ENCODE measurements at places on chromosomes 5 and 9.

DNA sequence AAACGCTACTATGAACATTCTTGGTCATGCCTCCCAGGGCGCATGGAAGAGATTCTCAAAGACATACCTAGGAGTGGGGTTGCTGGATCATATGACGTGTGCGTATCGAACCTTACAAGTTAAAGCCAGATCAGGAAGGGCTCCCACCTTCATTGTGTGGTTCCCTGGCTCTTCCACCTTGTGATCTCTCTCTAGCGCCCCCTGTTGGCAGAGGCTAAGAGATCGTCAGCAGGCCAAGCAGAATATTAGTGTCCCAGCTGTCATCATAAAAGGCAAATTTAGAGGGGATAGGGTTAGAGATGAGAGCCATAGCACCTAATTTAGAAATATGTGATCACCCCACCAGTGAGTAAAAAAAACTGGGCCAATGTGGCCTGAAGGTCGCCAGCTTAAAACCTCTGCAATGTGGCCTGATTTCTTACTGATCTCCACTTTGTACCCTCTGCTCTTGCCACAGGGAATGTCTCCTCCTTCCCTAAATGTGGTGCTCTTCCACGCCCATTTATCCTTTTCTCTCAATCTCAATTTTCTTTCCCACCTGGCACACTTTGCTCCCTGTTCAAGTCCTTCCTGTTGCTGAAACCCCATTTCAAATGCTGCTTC lies 91.7 kb upstream of the SHB start:
- H3K27ac ChIP-seq = no peak overlapping the region
- no peak overlapping the region for H3K4me3 ChIP-seq
- H3K27me3 ChIP-seq = no peaks in the 10 kb centered on the region
- H3K36me3 ChIP-seq = no peaks in the 10 kb centered on the region
- no peaks in the 10 kb centered on the region for H3K4me1 ChIP-seq
- DNase-seq = no peak

- no peak for DNase-seq
- H3K4me1 ChIP-seq = no peaks in the 10 kb centered on the region
- H3K27ac ChIP-seq = no peak overlapping the region
- H3K4me3 ChIP-seq = no peak overlapping the region
- no peaks in the 10 kb centered on the region for H3K27me3 ChIP-seq
Observed at GRCh38 chr9:28318515-28318914, 745.2 kb upstream of the C9orf72 start.

DNA sequence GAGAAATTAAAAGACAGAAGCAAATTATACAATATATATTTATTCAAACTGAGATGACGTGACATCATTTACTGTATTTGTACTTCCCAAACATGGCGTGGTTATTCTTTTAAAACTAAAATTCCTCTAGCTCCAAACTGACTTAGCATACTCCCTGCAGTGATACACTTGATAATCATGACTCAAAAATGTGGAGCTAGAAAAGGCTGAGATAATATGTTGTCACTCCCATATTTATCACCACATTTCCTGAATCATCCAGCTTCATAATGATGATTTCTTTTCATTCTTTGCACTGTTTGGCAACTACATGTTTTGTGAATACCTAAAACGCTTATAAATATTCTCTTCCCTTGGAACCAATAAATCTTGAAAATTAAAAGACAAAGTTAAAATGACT lies 341.0 kb downstream of the EBF1 start:
- no peak for DNase-seq
- no peak overlapping the region for H3K4me3 ChIP-seq
- no peaks in the 10 kb centered on the region for H3K36me3 ChIP-seq
- H3K4me1 ChIP-seq = no peaks in the 10 kb centered on the region
- H3K27me3 ChIP-seq = no peaks in the 10 kb centered on the region

- no peak for DNase-seq
- no peaks in the 10 kb centered on the region for H3K27me3 ChIP-seq
- H3K36me3 ChIP-seq = peaks cover 10% of the 10 kb centered on the region
Observed at GRCh38 chr5:150527038-150527437, 19.1 kb downstream of the NDST1 start.

GRCh38 chr5:6746244-6746643 lies 33.0 kb downstream of the TENT4A start:
- no peaks in the 10 kb centered on the region for H3K27me3 ChIP-seq
- H3K27ac ChIP-seq = no peak overlapping the region
- no peaks in the 10 kb centered on the region for H3K4me1 ChIP-seq

DNA sequence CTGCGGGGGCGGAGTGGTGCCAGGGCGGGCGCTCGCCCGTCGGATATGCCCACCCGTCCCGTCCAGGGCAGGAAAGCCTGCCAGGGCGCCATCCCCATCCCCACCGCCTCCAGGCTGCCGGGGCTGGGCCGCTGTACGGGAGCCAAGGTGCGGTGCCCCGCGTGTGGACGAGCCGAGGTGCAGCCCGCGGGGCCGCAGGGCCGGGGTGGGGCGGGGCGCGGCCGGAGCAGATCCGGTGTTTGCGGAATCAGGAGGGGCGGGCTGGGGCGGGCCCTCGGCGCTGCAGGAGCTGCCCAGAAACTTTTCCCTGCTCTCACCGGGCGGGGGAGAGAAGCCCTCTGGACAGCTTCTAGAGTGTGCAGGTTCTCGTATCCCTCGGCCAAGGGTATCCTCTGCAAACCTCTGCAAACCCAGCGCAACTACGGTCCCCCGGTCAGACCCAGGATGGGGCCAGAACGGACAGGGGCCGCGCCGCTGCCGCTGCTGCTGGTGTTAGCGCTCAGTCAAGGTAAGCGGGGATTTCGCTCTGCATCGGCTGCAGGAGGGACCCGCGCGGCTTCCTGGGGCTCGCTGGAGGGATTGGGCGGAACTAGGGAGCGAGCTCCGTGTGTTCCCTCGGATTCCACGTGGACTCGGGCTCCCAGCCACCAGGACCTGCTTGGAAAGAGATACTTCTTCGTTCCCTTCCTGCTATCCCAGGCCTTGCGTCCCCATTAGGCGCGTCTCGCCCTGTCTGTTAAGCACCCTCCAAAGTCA lies at the start of gene ITGA2:
ITGA2 (plus strand) TSS at position 328 of the 756 bp plus-strand sequence; CDS start at position 445, 117 bp downstream.
- peaks cover 8% of the 10 kb centered on the region for H3K4me1 ChIP-seq
- peaks cover 7% of the 10 kb centered on the region for H3K36me3 ChIP-seq
- peak within 1 kb of the TSS; percentile 87 for H3K27ac ChIP-seq
- no peaks in the 10 kb centered on the region for H3K27me3 ChIP-seq

All from esophagus squamous epithelium (tissue), 5 donors.